ENCODE measurements at places on chromosomes 13 and 19.

- no peak for DNase-seq
These were observed 11.3 kb downstream of the LILRB4 start for GRCh38 chr19:54674021-54674617.

- DNase-seq: no peak
These were observed 5.0 kb downstream of the PTOV1 start for GRCh38 chr19:49855676-49856573.

GRCh38 chr13:44311011-44311780 is 62.4 kb upstream of the SERP2 start:
- no peak for DNase-seq

DNA sequence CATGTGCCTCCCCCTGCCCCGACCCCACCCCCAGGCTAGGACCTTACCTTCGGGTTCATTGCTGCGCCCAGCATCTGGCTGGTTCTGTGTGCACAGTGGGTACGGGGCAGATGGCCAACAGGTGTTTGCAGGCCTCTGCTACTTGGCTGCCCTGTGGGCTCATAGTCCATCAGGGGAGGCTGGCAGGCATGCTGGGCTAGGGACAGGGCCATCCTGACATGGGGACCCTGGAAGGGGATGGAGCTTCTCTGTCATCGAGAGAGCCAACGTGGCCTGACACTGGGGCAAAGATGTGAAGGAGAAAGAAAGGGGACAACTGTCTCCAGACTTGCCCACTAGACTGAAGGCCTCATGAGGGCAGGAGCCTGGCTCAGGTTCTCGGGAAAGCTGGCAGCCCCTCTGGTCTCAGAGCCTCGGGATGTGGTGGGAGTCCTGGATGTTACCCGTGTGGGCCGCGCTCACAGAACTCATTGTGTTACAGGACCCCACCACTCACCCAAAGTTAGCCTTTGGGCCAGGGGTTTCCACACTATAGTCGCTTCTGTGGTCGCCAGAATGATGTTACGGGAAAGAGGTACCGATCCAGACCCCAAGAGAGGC is 4.7 kb downstream of the ZNF536 start:
- DNase-seq: no peak

- DNase-seq: no peak
These were observed 1.8 kb upstream of the TM6SF2 start for GRCh38 chr19:19274716-19275565.

DNA sequence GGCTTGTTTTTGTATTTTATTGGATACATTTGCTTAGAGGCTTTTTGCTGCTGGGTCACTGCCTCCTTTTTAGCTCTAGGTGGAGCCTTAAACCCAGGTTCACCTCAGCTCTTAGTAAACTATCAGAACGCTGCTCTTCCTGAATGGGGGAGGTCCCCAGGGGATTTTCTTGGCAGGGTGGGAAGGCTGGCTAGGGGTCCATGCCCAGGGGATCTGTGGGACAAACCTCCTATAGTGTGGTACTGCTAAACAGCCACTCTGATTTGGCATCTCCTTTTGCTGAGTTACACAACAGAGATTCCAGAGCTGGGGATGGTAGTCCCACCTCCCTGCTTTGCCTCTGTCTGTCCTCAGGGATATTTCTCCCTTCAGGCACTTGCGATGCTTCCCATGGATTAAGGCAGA is 204.9 kb downstream of the ZIC5 start:
- no peak for DNase-seq

GRCh38 chr19:5058521-5059212 is 89.8 kb downstream of the KDM4B start:
- no peak for DNase-seq

DNA sequence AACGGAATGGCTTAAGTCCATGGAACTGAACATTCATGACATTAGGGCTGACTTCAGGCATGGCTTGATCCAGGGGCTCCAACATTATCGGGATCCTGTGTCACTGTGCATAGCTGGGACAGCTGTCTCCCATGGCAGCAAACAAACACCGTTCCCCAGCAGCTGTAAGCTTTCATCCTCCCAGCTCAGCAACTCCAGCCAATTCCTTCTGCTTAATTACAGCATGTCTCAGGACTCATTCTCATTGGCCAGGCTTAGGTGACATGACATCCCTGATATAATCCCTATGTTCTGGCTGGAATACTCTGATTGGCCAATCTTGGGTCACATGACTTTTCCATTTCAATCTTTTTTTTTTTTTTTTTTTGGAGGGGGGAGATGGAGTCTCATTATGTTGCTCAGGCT is 10.9 kb upstream of the TLE5 start:
- no peak for DNase-seq

GRCh38 chr19:32165750-32166149 is 179.7 kb upstream of the ZNF507 start:
- no peak for DNase-seq

- DNase-seq: no peak
These were observed 1.7 kb downstream of the ANO8 start for GRCh38 chr19:17332677-17333581.

GRCh38 chr13:98098516-98098915 is 44.4 kb upstream of the FARP1 start:
- no peak for DNase-seq

GRCh38 chr13:27334774-27335435 is 64.3 kb downstream of the RASL11A start:
- DNase-seq: no peak

- no peak for DNase-seq
These were observed 33.0 kb downstream of the GJA3 start for GRCh38 chr13:20127562-20128458.

DNA sequence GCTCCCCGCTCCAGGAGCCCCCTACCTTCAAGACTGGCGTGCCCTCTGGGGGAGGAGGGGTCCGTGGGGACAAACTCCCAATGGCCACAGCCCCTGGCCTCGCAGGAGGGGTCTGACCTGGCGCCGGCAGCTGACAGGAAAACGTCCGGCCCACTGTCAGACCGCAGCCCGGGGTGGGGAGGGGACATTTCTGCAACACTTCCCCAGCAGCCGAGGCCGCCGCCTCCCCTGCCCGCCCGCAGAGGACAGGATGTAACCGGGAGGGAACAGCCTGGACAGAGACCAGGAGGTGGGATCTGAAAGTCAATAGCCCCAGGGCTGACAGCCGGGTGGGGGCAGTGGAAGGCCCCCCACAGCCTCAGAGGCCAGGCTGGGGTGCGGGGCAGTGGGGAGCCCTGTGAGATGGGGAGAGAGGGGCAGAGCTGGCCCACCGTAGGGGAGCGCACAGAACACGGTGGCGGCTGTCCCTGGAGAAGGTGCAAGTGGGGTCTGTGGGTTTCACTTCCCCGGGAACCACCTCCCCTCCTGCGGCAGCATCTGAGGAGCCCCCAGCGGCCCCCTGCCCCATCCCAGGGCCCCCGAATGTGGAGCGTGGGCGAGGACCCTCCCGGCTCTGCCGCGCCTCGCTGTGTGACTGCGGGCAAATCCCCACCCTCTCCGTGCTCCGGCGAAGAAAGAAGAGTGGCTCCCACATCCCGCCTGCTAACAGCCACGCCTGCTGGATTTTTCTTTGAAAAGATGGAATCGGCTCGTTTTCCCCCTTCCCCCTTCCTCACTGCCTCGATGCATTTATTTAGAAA is at the start of gene PEAK3:
Gene PEAK3 (minus strand): TSS at position 114 of the 800 bp plus-strand sequence. CDS start 1,244 bp downstream, outside the sequence.
- DNase-seq: no peak

DNA sequence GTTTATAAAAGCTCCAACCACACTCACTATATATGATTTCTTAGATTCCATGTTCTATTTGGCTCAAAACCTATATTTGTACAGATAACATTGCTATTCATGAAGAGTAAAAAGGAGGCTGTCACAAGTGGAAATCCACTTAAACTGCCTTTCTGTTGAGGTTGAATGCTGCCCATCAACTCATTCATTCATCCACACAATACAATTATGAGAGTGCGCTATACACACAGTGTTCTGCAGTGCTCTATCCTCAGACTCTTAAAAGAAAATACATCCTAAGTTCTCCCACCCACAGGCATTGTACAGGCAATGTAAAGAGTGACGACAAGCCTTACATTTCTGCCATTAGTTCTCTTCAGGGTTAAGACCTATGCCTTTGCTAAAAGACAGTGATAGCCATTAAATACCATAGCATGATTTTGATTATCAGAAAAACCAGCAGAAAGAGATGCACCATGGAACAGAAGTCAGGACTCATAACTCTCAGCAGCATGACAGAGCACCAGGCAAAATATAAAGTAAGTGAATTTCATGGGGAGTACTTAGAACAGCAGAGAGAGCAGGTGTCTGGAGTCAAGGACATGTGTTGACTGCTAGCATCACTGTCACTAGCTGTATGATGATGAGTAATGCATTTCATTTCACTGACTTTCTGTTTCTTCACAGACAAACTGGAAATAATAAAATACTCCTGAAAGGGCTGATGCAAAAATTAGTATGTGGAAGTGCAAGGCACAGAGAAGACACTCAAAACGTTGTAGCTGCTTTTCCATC is 218.0 kb downstream of the RBM26 start:
- DNase-seq: no peak

GRCh38 chr13:110423689-110424302 is 116.7 kb downstream of the COL4A2 start:
- DNase-seq: no peak

DNA sequence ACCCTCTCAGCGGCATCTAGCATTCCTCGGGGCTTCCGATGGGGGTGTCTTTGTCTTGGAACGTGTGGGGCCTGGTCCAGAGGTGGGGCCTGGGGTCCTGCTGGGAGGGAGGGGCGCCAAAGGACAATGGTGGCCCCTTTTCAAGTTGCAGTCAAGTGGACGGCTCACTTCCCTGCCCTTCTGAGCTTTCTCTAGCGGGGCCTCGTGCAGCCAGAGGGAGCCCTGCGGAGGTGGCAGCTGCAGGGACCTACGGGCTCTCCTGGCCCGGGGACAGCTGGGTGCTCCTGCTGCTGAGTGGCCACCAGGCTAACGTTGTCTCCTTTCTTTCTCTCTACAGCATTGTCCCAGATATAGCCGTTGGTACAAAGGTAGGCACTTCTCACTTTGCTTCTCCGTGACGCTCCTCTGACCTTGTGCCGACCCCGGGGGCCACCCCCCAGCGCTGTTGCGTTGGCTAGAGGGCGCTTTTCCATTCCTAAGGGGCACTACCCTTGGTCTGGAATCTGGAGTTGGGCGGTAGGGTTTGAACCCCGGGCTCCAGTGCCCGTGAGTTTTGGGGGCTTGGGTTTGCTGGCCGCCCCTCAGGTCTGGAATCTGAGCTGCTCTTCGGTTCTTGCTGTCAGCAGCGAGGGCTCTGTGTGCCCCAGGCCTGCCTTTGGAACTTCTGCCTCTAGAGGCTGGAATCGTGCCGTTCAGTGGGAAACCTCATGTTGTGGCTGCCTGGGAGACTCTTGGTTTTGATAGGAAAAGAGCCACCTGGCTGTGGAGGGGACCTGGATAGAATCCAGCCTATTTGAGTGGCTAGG is 2.0 kb downstream of the PTBP1 start:
- DNase-seq: no peak

DNA sequence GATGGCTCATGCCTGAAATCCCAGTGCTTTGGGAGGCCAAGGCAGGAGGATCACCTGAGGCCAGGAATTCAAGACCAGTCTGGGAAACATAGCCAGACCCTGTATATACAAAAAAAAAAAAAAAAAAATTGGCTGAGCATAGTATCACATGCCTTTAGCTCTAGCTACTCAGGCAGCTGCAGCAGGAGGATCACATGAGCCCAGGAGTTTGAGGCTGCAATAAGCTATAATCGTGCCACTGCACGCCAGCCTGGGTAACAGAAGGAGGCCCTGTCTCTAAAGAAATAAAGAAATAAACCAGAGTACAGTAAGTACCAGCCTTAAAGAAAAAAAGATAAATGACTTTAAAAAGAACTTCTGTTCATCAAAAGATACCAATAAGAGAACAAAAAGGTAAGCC is 52.9 kb downstream of the FAM124A start:
- no peak for DNase-seq

DNA sequence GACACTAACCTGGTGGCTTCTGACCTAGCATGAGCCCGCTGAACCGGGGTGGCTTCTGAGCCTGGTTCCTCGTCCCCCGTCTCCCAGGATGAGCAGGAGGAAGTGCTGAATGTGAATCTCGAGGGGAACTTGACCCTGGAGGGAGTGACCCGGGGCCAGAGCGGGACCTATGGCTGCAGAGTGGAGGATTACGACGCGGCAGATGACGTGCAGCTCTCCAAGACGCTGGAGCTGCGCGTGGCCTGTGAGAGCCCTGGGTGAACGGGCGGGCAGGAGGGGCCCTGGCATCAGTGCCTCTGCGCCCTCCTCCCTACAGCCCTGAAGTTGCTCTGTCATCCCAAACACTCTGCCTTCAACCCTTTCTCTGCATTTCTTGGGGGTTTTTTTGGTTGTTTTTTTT is 5.6 kb downstream of the BCAM start:
- no peak for DNase-seq

DNA sequence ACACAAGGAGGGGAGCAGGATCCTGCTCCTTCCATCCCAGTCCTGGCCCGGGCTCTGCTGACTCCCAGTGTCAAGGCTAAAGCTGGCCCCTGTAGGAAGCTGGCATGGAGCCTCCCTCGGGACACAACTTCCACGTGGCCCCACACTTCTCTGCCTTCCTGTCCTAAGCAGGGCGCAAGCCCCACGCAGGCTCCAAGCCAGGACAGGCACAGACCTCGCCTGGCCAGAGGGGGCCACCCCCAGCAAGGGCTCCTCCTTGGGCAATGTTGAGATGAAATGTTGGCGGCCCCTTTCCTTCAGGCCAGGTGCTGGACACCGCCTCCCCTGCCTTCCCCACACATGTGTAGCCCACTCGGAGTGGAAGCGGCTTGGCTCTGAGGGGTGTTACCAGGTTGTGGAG is 66.6 kb downstream of the COL4A1 start:
- DNase-seq: no peak

- DNase-seq: no peak
These were observed 54.4 kb downstream of the FOXO1 start for GRCh38 chr13:40612041-40612440.

GRCh38 chr13:25114220-25114619 is 18.3 kb downstream of the PABPC3 start:
- DNase-seq: peak; percentile 16

DNA sequence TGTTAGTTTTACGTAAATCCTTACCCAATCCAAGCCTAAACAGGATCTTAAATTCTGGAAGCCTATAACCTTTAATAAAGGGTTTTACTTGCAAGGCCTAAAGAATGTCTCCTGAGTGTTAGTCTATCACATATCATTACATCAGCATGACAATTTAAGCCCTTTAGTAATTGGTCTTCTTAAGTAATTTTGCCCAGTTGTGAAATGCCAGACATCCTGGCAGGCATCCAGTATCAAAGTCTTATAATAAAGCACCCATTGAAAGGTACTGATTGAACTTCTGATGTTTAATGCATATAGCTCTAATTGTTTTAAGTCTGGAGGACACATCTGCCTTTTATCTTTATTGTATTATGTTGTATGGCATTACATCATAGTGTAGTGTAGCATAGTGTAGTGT is 1078.9 kb downstream of the SLITRK1 start:
- DNase-seq: no peak

- DNase-seq: no peak
These were observed 809 bp upstream of the B9D2 start for GRCh38 chr19:41364524-41365391.

Data from AG04449 (cell line).